ENCODE measurements at places on chromosomes 7 and 10. TPM values are rescaled to one million over a fixed set of nuclear protein-coding genes. Genes with fewer than 3 reads are reported as not detected.

The TFPI2 gene
- 0.84 TPM for total RNA-seq

The CDHR1 gene
- 19.8 TPM for total RNA-seq

The TCF7L2 gene
- 34.8 TPM for total RNA-seq

The ELMO1 gene
- 7.4 TPM for total RNA-seq

The ADK gene
- total RNA-seq = 35.6 TPM

The HYAL4 gene
- not detected for total RNA-seq

The GPR146 gene
- 0.41 TPM for total RNA-seq

The TM9SF3 gene
- 106 TPM for total RNA-seq

The BMPER gene
- total RNA-seq = not detected

The ADCYAP1R1 gene
- total RNA-seq = 9.0 TPM
